Suppressor macrophage treated with lipopolysaccharide for 1 hour (primary cell): ENCODE measurements at places on chromosomes 13 and 19.

DNA sequence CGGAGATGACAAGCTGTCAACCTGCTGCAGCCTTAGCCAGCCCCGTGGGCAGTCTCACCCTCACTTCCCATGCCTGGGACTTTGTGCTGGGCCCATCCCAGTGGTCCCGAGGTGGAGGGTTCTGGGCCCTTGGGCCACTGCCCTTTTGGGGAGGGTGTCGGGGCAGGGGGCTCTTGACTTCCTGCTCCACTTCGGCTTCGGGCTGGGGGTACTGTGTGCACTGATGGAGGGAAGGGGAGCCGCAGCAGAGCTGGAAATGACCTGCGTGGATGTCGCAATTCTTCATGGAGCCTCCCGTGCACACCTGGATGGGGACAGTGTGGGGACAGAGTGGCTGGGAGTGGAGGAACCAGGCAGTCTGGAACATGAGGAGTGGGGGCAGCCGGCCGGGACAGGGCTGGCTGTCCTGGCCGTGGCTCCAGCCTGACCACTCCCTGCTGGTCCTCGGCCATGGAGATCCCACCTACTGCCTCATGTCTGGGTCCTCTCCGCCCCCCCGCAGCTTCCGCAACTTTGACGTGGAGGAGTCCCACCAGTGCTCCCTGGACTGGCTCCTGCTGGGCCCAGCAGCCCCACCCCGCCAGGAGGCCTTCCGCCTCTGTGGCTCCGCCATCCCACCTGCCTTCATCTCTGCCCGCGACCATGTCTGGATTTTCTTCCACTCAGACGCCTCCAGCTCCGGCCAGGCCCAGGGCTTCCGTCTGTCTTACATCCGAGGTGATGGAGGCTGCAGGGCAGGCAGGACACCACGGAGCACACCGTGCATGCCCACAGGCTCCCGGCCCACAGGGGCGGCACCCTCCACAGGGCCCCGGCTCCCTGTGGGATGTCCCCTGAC is 10.2 kb downstream of the LRP3 start:
- DNase-seq = no peak

DNA sequence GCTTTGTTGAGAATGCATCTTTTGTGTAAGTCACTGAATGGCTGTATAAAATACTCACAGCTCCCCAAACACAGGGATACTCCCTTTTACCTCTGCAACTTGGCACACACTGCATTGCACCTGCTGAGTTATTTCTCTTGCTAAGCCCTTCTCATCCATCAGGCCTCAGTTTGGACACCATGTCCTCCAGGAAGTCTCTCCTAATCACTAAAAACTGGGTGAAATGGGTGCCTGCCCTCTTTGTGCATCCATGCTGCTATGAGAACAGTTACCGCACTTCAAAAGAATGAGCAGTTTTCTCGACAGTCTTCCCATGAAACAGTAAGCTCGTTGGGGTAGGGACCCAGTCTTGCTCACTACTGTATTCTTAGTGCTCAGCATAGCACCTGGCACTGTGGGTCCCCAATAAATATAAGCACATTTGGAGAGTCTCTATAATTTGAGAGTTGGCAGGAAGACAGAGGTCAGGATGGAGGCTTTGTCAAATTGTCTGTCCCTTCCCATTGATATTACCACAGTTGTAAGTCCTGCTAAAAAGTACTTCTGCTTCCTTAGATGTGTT is 4.6 kb upstream of the SLC25A30 start:
- DNase-seq = no peak

DNA sequence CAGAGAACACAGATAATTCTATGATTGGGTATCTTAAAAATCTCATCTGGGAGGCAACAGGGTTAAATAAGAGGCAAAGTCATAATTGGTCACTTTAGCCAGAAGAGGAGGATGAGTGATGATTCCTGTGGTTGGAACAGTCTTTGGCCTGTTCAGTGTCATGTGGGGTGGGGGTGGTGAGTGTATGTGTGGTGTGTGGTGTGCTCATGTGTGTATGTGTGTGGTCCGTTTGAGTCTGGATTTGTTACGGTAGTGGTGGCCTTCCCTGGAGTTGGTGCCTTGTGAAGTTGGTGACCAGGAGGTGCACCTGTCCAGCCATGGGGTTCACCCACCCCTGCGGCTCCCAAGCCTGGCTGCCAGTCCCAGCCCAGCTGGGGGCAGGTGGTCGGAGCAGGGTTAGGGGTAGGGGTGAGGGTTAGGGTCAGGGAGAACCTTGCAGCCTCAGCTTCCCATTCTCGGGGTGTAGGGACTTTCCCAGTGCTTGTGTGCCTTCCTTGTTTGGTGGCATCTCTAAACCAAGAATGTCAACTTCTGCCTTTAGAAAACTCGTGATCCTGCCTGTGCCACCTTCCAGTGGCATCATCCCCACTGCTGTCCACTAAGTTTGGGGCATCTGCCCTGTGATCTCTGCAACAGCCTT is 97.5 kb downstream of the RAB20 start:
- peak; percentile 80 for DNase-seq

DNA sequence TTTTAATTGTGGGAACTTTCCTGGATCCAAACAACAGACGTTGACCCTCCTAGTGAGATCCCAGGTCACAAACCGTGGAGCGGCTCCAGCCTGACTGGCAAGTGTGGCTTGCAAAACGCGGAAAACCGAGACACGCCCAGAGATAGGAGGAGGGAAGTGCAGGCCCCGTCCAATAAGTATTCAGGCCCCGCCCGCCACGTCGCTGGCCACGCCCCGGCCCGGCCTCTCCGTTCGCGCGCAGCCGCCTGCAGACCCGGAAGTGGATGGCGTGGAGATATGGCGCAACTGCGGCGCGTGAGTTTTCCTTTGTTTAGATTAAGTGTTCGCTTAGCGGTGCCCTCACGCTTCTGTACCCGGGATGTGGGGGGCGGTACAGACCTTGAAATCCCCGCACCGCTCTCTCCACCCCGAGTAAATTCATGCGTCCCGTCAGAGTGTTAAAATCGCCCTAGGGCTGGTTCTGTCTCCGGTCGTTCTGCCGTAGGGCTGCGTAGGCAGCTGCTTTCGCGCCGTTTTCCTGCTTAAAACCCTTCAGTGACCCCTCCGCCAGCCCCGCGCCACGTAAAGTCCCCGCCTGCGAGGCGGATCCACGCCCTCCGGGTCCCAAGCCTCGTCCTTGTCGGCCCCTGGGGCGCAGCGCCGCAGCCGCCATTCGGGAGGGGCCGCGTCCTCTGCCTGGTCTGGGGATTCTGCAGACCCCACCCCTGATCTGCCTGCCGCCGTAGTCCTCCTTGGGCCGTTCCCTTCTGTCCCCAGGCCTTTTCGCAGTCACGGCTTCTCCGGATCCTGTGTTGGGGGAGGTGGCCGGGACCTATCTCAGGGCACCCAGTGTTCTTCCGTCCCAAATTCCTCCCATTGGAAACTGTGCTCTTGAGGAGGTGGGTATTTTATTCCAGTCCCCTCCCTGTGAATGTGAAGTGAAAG is at the start of gene ZNF766:
Gene ZNF766, plus strand, starts transcription at position 250 of the 924 bp plus-strand sequence. Its CDS starts 27 bp downstream, at position 277.
- DNase-seq = peak; percentile 98

- DNase-seq = no peak
Measured at GRCh38 chr13:94515374-94515773, 35.9 kb upstream of the DCT start.
